ENCODE measurements at places on chromosomes 1 and 21.

DNA sequence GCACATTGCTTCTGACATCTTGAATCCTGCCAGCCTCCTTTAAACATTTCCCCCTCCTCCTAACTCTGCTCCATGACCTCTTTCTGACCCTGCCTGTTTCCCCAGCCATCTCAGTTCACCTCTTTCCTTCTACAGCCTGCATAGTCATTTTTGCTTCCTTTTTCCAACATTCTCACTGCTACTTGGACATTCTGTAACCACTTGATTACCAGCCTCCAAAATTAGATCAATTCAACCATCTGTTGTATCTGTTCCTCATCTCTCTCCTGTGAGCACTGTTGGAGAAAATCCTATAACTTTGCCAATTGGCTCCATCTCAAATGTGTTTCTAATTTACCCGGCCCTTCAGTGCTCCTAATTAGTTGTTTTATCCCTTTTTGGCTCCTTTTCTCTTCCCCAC lies 27.5 kb upstream of the GPR88 start:
- DNase-seq: no peak

- no peak for DNase-seq
Measured at GRCh38 chr1:41373373-41373772, 12.1 kb downstream of the FOXO6 start.

- no peak for DNase-seq
Measured at GRCh38 chr1:192545896-192546521, 29.6 kb upstream of the RGS1 start.

DNA sequence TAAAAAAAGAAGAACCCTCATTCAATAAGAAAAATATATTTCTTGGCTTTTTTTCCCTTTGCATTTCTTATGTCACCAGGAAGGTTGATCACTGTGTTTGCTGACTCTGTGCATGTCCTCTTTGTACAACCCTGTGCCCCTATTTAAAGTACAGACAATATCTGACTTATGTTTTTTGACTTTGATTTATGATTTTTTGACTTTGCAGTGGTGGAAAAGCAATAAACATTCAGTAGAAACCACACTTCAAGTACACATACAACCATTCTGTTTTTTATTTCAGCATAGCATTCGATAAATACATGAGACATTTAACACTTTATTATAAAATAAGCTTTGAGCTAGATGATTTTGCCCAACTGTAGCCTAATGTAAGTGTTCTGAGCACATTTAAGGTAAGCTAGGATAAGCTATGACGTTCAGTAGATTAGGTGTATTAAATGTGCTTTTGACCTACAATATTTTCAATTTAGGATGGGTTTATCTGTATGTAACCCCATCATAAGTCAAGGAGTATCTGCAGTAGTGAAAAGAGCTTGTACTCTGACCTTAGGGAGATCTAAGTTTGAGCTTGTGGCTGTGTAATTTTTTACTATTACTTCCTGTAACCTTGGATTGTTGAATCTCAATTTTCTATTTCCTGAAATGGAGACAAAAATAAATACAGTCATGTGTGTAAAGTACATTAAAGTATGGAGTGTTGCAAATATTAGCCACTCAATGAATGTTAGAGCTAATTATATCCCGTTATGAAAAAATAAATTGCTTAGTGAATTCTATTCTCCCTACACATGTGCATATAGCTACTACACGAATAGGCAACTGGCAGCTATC lies 1.2 kb downstream of the RNASEL start:
- DNase-seq: no peak

DNA sequence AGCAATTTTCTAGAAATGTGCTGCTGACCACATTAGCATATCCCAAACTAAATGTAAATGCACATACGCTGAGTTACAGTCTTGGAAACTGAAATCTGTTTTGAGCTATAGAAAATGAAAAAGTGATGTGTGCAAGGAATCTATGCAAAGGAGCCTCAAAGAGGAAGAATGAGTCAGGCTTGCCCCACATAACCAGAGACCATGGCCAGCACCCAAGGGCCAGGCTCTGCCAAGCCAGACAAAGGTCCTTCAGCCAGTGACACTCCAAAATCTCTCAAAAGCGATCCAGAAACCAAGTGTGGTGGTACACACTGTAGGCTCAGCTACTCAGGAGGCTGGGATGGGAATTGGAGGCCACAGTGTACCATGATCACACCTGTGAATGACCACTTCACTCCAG lies 195.2 kb downstream of the TOMM20 start:
- peak; percentile 39 for DNase-seq

DNA sequence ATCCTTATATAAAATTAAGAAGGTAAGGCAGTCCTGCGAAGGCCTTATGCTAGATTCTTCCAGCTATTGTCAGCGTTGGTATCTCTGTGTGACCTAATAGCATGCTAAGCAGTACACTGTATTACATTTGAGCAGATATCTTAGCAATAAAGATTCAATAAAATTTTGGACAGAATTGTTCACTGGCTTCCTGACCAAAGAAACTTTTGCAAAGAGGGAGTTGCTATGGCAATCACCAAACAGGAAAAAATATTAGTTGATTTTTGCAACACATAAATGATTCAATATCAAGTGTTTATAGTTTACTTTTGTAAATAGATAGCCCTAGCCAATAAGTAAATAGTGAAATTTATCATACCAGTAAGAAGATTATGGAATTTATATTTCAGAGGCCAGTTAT lies 31.0 kb upstream of the PLEKHO1 start:
- no peak for DNase-seq

GRCh38 chr1:90715309-90715708 lies 1.8 kb downstream of the BARHL2 start:
- no peak for DNase-seq

DNA sequence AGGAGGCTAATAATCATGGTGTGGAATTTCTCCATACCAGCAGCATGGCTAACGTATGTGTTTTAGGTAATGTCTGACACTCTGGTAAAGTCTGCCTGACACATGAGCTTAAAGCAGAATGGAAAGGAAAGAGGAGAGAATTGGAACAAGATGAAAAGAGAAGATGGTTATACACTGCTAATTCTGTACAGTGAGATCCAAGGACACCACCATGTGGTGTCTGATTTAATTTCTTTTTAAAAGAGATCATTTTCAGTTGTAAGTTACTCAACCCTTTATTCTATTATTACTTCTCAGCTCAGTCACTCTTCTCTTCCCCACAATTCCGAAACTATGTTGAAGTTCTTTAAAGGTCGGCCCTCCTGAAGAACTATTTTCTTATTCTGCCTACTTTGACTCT lies 15.6 kb downstream of the PRKAB2 start:
- no peak for DNase-seq

DNA sequence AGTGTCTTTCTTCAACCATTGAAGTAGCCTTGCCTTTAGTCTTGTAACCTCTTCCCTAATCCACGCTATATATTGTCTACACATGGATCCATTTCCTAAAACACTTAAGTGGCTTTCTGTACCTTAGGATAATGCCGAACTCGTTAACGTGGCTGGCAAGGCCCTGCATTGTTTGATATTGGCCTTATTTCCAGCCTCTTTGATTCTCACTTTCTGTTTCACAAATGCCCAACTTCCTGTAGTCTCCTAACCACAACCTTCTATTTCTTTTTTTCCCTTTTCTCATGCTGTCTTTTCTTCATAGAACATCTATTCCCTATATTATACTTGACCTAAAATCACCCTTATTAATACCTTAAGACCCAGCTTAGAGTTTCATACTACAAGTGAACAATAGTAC lies 536.0 kb downstream of the LMO4 start:
- no peak for DNase-seq

GRCh38 chr1:50978144-50978851 lies 8.3 kb downstream of the CDKN2C start:
- no peak for DNase-seq

DNA sequence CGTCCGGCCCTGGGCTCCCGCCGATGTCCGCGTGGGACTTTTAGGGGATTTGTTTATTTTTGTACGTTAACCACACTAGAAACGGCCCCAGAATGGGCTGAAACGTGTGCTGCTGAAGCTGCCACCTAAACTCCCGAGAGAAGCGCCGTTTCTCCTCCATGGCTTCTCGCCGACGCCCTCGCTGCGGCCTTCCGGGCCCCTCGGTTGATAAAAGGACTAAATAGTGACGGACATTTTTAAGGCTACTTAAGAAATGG lies 678 bp upstream of the PTTG1IP start:
- no peak for DNase-seq

DNA sequence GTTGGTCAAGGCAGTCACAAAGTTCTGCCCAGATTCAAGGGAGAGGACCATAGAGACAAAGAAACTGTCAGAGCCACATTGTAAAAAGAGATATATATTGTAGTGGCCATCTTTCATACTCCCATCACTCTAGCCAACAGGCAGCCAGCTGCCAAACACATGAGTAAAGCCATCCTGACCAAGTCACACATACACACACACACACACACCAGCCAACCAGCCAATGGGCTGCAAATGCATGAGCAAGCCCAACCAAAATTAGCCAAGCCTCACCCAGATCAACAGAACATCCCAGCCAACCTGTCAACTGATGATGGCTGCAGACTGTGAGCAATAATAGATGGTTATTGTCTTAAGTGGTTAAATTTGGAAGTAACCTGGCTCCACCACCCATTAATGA lies 120.7 kb downstream of the SEC16B start:
- no peak for DNase-seq

DNA sequence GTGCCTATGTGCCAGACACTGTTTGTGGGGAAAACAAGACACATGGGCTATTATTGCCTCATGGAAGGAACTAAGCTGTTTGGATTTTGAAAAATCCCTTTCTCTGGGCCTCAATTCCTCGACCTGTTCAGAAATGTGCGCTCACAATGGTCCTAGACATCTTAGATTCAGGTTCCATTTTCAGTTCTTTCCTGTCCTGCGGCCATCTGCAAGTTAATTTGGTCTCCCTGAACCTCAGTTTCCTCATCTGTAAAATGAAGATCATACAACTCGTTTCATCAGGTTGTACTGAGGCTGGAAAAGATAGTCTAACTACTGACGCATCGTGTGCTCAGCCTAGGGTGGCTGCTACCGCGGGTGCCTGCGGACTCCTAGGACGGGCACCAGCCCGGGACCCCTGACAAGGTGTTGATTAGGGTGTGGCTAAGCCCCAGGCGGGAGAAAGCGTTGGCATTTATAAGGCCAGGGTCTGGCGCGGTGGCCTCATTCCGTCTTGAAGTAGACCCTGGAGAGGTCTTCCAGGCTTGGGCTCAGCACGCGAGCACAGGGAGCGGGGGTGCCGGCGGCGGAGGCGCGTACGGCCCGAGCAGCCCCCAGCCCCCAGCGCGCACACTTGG lies 493 bp upstream of the ELOA start:
- DNase-seq: no peak

All from skeletal muscle cell (primary cell).